ENCODE measurements at places on chromosomes 2 and 18.

GRCh38 chr2:26195040-26195984 is 22.4 kb downstream of the GAREM2 start:
- no peak for DNase-seq

DNA sequence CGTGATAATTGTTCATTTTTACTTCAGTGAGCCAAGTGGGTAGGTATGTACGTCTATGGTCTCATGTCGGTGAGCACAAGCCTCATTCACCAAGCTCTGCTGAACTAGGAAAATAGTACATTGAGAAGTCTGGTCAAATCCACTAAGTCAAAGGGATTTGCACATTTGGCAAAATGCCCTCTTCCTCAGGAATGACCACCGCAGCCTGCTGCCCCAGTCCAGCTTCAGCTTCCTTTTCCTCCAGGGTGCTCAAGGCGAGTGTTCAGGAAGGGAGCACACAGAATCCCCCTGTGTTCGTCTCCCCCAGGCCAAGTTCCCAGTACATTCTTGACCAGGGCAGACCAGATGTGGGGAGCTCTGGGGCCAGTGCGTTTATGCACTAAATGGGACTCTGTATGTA is 23.0 kb downstream of the TCF7L1 start:
- DNase-seq: no peak

GRCh38 chr2:147288131-147288530 is 556.7 kb upstream of the ACVR2A start:
- DNase-seq: no peak

DNA sequence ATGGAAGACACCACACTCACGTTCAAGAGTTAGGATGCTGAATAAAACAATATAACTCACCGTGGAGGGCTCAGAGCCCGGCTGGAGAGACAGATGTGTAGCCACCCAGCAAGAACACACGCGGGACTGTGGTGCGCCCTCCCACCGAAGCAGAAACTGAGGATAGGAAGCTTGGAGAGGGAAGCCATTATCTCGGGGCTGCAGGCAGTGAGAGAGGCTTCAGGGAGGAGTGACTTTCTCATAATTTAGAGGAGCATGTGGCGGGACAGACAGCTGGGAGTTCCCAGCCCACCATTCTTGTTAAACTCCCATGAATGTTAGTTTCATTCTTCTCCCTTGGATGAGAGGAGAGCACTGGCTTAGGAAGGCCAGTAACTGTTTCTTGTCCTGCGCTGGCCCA is 96.4 kb downstream of the MAPRE2 start:
- no peak for DNase-seq
